Stimulated activated CD4-positive, alpha-beta T cell treated with anti-CD3 and anti-CD28 coated beads, TNF-alpha, amount 100 ng/mL, for 1 hour (primary cell): ENCODE measurements at places on chromosomes 3 and 15.

DNA sequence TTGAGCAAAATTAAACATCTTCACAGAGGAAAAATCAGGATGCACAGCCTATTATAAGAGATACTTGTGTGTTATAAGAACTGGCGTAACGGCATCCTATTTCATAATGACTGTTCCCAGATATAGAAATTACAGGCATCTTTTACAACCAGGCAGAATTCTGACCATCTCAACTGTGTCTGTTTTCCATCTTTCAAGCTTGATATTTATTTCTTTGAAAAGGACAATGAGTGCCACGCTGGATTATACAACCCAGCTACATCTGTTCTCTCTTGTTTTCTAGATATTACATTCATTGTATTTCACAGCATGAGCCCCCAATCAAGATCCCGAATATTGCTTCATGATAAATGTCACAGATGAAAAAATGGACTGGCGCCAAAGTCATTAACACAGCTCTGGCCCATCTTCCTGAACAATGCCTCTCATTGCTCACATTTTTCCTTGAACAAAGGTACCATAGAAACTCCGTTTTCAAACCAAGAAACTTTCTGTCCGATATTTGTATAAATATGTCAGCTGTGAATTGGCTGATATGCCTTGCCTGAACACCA lies 420.6 kb downstream of the TBL1XR1 start:
- DNase-seq = no peak

- no peak for DNase-seq
Observed at GRCh38 chr3:45258317-45258716, 32.2 kb upstream of the TMEM158 start.

DNA sequence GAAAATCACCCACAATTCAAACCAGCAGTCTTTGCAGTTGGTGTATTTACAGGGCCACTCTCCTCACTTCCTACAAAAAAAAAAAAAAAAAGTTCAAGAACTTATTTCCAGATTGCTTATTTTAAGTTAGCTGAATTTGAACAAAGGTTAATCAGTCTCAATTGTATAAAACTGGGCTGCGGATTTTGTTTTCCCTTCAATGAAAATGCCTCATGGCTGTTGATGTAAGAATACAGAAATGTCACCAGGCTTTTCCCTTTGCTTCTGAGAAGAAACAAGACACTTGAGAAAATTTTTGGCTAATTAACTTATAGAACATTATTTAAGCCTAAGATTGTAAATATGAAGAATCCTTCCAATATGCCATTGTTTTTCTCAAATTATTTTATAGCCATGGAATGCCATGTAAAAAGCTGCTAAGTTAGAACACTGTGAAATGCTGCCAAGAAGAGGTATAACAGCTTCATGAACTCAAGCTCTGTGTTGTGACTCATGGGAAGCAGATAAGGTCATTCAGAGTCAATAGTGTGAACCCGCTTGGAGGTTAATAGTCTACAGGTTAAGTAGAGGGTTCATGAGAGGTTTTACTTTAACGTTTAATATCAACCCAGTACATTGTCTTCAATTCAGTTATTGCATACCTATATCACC lies 84.3 kb upstream of the ABI3BP start:
- DNase-seq = no peak

DNA sequence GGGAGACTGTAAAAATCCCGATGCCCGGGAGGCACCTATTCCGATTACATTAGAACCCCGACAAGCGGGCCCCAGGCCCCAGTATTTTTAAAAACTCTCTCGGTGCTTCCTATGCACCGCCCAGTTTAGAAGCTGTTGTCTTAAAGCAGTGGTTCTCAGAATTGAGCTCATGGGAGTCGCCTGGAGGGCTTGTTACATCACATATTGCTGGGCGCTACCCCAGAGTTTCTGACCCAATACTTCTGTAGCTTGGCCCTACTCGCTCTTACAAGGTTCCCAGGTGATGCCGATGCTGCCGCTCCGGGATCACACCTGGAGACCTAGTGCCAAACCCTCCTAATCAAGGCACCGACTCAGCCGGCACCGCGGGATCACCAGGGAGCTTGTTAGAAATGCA lies 35.2 kb downstream of the CPN2 start:
- DNase-seq = no peak

GRCh38 chr3:4977001-4977852 lies 2.0 kb upstream of the BHLHE40 start:
- DNase-seq = no peak

DNA sequence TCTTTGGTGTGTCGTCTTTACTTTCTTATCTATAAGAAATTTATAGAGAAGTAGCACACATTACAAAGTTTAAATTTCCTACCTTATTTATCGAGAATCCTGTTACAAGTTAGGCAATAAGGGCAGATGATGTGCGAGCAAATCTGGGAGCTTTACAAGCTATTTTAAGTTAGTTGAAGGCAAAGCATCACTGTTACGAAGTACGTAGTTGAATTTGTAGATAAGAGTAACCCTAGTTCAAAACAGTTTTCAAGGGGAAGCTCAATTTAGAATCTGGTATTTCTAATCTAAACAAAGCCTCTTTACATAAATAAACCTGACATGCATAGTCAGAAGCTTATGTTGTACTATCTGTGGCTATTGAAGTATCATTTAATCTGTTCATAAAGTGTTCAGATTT lies 8.4 kb downstream of the KBTBD8 start:
- no peak for DNase-seq

DNA sequence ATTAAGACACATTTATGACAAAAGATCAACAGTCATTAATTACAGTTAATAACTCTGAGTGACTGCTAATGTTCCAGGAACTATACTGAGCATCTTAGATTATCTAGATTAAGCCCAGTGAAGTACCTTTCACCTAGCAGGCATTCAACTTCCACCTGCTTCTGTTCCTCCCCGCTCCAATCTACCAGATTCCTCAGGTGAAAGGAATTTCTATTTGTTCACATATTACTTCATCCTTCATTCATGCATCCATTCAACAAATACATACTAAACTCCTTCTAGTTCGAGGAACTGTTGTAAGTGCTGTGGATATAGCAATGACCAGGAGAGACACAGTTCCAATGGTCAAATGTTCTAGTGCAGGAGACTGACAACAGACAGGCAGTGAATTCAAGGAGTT lies 139.3 kb downstream of the FILIP1L start:
- no peak for DNase-seq

- no peak for DNase-seq
Observed at GRCh38 chr15:92073044-92073785, 219.7 kb downstream of the SLCO3A1 start.

- no peak for DNase-seq
Observed at GRCh38 chr15:63322541-63322940, 45.1 kb downstream of the APH1B start.

GRCh38 chr3:18687286-18687685 lies 262.1 kb upstream of the SATB1 start:
- no peak for DNase-seq

- DNase-seq = no peak
Observed at GRCh38 chr3:8846176-8846575, 76.8 kb upstream of the OXTR start.

- DNase-seq = no peak
Observed at GRCh38 chr3:110327870-110328269, 743.7 kb upstream of the NECTIN3 start.

- no peak for DNase-seq
Observed at GRCh38 chr3:142154186-142154585, 4.8 kb upstream of the TFDP2 start.

GRCh38 chr15:33701304-33701696 lies 267.0 kb upstream of the CHRM5 start:
- DNase-seq = no peak

DNA sequence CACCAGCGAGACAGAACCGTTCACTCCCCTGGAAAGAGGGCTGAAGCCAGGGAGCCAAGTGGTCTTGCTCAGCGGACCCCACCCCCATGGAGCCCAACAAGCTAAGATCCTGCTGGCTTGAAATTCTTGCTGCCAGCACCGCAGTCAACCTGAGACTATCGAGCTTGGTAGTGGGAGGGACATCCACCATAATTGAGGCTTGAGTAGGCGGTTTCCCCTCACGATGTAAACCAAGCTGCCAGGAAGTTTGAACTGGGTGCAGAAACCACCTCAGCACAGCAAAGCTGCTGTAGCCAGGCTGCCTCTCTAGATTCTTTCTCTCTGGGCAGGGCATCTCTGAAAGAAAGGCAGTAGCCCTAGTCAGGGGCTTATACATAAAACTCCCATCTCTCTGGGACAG lies 151.0 kb downstream of the MBNL1 start:
- DNase-seq = no peak

DNA sequence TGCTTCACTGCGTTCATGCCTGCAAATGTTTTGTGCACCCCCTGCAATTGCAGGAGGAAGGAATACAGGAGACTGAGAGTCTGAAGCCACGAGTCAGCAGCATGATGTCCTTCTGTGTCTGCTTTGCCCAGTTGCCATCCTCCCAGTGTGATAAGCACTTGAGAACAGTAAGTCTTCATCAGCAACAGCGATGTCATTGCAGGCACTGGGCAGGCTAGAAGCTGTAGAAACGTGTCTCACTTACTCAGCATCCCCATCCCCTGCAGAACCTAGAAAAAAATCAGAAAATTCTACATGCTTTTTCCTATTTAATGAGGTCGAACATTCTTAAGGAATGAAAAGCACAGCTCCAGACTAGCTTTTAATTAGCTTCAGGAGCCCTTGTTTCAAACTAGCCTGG lies 156.5 kb upstream of the LPP start:
- no peak for DNase-seq

- DNase-seq = no peak
Observed at GRCh38 chr3:181417748-181418147, 294.0 kb upstream of the SOX2 start.

DNA sequence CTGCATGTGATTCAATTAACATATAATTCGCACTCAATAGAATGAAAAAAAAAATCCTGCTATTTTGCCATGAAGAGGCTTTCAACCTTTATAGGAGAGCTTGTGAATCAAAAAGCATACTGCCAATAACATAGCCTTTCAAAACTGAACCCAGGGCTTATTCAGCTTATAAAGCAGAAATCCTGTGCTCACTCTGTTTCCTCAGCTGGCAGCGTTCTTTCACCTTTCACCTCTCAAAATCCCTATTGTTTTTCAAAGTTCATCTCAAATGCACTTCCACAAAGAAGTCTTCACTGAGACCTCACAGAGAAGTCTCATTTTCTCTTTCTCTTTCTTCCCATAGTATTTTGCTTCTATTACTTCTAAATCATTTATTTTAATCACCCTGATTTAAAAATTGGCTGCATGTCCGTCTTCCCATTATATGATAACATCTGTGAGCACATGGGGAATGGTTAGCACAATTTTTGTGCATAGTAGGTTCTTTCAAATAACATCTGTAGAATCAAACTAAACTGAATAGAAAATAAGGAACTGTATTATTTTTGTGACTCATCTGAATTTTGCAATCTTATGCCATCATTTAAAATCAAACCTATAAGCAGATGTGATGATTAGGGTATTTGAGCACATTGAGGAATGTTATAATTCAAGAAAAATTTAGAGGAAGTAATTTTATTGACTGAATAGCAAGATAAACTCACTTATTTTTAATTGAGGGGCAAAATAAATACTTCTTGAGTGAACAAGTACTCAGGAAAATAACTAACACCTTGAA lies 373.4 kb downstream of the NLGN1 start:
- DNase-seq = no peak

DNA sequence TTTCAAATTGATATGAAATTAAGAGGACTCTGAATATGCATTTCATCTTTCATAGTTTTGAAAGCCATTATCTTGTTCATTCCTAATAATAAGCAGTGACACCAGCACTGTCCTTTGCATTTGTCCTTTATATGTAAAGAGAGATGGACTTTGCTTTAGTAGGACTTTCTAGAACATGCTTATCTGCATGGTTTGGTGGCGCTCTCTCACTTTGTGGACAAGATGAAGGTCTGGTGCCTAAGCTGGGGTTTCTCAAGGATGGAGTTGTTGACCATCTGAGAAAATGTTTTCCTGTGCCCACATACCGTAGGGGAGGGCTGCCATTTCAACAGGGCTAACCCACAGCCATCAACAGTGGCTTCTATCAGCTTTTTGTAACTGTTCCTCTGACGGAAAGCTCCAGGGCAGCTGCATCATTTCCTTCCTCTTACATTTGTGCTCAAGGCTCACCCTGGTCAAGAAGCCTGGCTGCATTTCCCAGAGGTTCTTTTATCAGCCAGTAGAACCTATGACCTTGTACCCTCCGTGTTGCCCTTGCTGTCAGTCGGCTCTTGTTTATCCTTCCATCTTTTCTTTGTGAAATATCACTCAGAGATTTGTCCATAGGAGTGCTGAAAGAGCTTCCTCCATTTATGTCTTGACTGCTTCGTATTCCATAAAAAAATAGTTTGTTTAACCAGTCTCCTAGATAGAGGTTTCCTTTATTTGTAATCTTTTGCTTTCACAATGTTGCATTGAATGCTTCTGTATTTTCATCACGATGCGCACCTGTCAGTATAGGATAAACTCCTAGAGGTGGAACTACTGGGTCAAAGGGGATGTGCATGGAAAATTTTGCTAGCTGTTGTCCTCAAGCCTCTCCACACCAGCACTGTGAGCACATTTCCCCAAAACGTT lies 44.6 kb downstream of the ABHD2 start:
- no peak for DNase-seq

DNA sequence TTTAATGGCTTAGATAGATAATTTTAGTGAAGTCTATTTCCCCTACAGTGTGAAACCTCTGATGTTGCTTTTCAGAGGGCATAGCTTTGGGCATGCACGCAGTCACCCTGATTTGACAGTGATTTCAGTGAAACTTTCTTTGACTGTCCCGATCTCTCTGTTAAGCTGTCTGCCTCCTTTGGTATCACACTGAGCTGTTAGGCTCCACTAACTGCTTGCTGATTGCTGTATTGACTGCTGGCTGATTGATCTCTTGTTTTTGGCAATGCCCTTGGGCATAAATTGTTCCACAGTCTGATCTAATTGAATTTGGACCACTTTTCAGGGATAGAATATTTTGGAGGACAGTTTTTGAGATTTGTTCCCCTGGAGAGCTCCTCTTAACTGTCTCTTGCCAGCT lies 68.5 kb upstream of the CCDC54 start:
- DNase-seq = no peak

- DNase-seq = no peak
Observed at GRCh38 chr15:88394553-88395145, 72.5 kb downstream of the MRPL46 start.

DNA sequence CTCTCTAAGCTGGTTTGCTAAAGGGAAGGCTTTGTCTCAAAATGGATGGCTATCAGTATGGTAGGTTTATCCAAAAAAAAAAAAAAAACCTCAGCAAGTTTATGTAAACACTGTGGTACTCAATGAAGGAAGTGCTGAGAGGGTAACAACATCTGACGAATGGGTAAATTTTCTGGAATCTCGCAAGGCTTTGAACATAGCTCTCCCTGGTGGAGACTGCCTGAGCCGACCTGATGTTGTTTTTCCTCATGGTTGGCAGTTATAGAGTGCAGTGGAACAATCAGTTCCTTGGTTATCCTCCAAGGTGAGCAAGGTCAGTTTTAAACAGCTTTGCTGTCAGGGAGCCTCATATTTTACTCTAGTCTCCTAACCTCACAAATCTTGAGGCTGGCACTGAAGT lies 94.6 kb downstream of the ZPLD1 start:
- no peak for DNase-seq
